Stimulated activated CD4-positive, alpha-beta T cell treated with anti-CD3 and anti-CD28 coated beads, Interleukin-4, amount 100 ng/mL, for 4 hours (primary cell): ENCODE measurements at places on chromosomes 12 and 14.

DNA sequence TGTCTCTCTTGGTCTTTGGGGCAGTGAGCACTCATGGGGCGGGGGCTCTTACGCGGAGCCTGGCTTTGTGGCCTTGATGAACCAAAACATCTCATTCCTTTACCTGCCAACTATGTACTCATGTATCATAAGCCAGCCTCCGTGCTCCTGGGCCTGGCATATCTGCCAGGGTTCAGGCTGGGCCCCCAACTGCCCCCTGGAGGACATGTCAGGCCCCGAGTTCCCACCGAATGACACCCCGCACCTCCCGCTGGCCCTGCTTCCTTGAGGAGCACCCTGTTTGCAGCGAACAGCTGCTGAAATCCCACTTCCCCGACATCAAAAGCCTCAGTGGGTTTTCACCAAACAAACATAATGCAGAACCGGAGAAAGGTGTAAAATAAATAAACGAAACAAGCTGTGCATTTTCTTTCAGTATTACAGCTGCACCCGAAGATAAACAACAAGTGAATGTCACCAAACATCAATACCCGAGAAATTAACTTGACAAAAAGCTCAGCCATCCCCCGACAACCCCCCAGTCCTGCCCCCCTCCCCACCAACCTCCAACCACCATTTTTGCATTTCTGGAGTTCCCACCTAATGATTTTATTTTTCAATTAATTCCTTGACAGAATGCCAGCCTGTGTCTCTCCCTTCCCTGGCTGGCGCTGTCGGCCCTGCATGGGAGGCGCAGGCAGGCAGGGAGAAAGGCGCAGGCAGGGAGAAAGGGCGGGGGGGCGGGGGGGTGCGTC is 139.2 kb downstream of the RBM19 start:
- DNase-seq = no peak

DNA sequence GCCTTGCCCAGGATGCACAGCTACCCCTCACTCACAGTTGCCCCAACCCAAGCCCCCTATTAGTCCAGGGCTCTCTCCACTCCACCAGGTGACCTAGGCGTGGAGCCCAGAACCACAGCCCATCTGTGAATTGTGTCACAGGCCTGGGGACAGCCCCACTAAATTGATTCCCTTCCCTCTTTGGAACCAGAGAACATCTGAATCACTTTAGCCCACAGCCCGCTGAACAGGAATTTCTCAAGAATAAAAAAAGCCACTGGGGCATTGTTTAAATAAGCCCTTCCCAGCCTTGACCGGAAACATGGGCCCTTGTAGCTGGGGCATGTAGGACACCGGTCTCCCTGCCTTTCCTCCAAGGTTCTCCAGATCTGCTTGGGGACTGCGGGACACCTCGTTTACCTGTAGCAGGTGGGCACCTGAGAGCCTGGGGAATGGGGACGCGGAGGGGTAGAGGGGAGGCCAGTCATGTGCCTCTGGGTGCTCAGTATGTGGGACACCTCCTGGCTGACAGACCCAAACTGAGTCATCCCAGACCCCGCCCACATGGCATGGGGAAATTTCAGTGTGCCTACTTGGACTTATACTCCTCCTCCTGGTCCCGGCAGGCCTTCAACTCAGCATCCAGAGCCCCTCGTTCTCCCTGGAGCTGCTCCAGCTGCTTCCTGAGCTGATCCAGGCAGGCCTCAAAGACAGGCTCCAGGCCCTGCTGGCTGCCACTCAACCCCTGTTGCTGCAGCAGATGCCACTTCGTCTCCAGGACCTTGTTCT is 1.3 kb downstream of the KRT78 start:
- no peak for DNase-seq

DNA sequence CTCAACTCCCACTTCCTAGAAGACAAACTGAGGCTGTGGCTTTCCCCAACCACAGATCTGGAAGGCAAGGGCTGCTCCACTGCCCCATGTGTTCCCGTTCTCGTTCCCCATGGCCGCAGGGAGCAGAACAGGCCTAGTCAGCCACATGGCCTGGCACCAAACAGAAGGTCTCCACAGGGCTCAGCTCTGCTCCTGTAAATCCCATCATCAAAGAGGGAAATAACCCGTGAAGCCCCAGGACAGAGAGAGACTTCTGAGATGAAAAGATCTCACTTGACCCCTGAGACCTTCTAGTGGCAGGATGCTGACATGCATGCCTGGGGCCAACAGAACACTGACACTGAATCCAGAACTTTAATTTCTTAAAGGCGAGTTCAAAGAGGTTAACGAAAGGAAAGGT is 68.9 kb downstream of the BCL11B start:
- no peak for DNase-seq

- no peak for DNase-seq
Observed at GRCh38 chr12:114319422-114319821, 86.5 kb downstream of the TBX5 start.

- no peak for DNase-seq
Observed at GRCh38 chr12:62003701-62004100, 256.5 kb upstream of the USP15 start.

DNA sequence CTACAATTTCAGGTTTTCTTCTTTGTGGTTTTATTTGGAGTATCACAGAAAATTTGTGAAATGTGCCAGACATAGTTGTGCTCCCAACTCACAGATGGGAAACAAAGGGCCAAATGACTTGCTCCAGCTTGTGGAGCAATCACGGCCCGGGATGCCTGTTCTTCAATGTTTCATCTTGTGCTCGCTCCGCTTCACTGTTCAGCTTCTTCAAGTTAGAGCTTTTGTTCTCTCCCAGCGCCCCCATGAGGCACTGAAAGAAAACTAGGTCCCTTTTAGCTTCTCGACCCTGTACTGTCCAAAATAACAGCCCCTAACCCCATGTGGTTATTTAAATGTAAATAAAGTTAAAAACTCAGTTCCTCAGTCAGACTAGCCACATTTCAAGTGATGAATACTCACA is 187.9 kb upstream of the STXBP6 start:
- DNase-seq = no peak

DNA sequence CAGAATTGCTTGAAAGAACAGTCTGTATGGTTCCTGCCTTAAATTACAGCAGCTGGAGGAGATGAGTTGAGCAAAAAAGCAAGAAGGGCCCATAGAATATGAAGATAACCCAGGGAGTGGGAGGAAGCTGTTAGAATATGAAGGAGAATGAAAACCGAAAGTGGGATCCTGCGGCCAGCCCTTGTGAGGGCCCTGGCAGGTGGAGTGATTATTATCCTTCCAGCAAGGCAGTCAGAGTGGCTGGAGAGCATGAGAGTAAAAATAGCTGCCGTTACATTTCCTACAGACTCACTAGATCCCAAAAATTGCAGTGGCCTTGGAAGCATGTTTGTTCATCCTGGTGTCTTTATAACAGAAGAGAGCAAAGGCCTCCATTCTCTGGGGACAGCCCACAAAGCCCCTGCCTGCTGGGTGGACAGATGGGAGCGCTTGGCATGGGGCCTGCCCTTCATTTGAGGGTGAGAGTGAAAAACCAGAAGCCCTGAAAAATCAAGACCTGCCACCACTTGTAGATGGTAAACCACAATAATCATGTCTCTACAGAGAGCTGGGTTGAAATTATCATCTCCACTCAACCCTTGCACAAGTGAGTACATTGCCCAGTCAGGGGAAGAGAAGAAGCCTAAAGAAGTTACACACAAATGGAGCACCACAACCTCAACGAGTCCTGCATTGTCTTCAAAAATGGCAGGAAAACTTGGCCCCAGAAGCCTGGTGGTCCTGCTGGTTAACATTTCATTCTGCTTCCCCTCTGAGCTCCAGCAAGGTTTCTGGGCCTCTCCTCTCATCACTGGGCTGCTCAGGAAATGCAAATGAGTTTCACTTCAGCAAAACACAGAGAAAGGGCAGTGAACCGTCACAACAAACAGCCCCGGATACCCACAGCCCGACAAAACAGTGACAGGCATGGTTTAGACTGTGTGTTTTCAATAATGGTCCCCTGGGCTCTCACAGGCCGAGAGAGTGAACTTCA is 20.5 kb downstream of the ZDHHC22 start:
- no peak for DNase-seq

GRCh38 chr12:30181334-30181733 is 397.6 kb upstream of the TMTC1 start:
- DNase-seq = no peak

- no peak for DNase-seq
Observed at GRCh38 chr12:26277506-26278246, 82.3 kb downstream of the SSPN start.

DNA sequence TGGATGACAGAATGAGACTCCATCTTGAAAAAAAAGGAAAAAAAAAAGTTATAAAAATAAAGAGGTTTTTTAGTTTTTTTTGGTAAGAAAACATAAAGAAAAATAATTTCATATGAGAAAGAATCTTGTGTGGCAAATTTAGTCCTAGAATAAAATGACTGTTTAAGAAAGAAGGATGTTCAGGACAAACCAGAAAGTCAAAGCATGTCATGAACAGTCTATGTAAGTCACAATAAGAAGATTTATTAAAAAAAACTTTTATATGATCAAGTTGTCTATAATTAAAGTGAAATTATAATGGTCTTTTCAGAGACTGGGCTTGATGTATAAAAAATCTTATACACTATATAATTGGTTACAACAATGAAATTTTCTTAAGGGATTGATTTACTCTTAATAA is 68.1 kb upstream of the HECTD1 start:
- DNase-seq = no peak

- DNase-seq = no peak
Observed at GRCh38 chr12:53518381-53518780, 11.1 kb upstream of the NPFF start.

GRCh38 chr14:72920008-72920407 is 6.3 kb upstream of the DCAF4 start:
- no peak for DNase-seq

DNA sequence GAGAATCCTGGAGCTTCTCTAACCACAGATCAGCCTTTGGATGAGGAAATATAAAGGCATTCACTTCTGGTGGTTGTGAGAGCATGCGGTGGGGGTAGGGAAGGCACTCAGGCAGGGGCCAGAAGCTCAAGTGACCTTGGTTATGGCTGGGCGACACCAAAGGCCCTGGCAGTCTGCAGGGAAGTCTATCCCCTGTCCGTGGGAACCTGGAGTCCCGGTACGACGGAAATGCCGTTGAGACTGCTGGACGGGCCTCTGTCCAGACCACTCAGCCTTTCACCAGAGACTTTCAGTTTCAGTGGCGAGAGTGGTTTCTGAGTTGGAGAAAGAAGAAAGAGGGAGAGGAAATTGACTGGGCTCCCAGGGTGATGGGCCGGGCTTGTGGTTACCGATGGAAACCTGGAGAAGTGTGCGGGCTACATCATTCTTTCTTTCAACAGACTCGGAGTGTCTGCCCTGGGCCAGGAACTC is 20.9 kb downstream of the ISCA2 start:
- no peak for DNase-seq

DNA sequence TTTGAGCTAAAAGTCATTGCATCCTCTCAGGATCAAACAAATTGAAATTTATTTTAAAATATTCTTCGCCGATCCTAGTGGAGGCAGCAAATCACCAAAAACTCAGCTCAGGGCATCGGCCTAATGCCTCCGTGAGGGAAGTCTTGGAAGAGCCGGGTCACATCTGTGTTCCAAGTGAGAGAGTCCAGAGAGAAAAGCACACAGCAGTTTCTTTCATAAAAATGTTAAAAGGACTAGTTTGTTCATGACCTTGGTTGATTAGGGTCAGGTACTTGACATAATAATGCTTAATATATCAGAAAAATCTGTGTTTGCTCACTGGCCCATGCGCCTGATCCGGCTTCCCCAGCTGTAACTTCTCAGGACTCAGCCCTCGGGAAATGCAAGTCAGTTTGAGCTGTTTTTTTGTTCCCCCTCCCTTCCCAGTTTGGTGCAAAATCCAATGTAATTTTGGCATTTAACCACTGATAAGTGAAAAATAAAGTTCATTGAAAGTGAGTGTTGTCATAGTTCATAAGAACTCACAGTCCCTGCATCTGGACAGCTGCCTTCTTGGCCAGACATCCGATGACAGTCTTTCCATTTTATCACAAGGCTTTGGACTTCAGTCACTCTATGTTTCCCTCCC is 161.7 kb downstream of the CAND1 start:
- DNase-seq = no peak

GRCh38 chr12:124994437-124994975 is 1.1 kb downstream of the BRI3BP start:
- no peak for DNase-seq

GRCh38 chr14:60642270-60643140 is 6.8 kb downstream of the SIX1 start:
- DNase-seq = no peak

GRCh38 chr12:60191676-60192359 is 596.0 kb downstream of the SLC16A7 start:
- DNase-seq = no peak
